ENCODE measurements at places on chromosomes 2 and 18.

DNA sequence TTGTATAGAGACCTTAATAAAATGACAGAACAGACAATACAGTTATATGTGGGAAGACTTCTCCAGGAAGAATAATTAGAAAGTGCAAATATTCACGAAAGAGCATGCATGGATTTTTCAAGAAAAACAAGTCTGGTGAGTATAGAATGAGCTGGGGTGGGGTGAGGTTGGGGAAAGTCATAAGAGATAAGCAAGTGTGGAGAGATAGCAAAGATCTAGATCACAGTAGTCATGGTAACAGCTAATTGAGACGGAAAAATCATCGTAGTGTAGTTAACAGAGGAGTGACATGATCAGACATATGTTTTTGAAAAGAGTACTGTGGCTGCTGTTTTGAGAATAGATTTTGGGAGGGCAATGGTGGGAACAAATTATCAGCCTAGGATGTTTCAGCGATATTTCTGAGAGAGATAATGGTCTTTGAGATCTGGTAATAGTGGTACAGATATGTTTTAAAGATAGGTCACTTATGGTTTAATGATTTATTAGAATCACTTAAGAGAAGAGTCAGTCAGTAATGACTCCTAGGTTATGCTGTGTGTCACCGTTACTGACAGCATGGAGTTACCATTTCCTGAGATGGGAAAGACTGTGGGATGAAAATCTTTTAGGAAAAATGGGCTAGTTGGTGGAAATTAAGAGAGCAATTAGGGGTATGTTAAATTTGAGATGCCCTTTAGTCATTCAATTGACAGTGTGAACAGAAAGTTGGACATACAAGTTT is 248.5 kb upstream of the SLC8A1 start:
- no peak for DNase-seq

GRCh38 chr2:203647579-203647978 is 58.9 kb upstream of the CD28 start:
- DNase-seq: no peak

DNA sequence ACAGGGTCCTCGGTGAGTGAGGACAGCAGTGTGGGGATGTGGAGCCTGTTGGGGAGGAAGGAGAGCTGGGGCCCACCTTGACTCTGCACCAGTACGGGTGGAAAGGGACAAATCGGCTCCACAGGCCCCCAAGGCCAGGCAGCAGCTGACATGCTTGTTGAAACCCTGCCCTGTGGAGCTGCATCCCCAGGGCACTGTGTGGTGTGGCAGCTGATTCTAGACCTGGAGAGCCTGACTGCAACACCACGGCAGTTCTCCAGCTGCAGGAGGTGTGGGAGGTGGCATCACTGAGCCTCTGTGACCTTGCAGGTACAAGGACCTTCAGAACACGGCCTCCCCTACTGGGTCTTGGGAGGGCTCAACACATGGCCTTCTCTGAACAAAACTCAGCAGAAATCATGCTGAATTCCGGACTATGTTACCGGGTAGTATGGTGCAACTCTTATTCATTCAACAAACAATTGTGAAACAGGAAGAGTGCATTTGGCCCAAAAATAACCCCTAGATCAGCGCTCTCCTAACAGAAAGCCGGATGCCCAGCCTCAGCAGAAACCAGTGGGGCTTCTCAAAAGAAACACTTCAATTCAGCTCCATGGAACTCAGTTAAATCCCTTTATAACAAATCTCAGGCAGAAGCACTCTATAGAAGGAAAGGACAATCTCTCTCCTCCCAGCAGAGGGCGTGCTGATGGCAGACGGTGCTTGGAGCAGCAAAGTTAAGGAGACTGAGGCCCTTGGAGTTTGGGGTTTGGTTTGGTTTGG is 104.4 kb upstream of the SALL3 start:
- peak; percentile 65 for DNase-seq

- no peak for DNase-seq
Measured at GRCh38 chr2:109659396-109660045, 45.4 kb downstream of the SOWAHC start.

- DNase-seq: no peak
Measured at GRCh38 chr2:206471524-206472062, 28.3 kb downstream of the ADAM23 start.

GRCh38 chr18:26422472-26423162 is 125.7 kb downstream of the KCTD1 start:
- no peak for DNase-seq

DNA sequence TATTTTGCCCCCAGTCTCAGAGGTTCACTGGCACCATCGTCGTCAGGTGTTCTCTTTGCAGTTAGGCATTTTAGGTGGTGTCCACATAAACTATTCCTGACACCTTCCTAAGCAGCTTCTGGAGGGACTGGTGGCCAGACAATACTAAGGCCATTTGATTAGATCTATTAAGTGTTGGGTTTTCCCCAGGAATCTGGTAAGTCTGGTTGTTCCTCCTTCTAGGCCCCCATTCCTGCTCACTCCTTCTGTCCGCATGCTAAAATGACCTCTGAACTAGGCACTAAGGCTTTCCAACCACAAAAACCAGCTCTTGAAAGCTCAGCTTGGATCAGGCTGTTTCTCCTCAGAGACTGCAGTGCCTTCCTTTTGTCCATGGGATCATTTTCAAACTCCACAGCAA is 100.7 kb downstream of the MGAT5 start:
- no peak for DNase-seq

DNA sequence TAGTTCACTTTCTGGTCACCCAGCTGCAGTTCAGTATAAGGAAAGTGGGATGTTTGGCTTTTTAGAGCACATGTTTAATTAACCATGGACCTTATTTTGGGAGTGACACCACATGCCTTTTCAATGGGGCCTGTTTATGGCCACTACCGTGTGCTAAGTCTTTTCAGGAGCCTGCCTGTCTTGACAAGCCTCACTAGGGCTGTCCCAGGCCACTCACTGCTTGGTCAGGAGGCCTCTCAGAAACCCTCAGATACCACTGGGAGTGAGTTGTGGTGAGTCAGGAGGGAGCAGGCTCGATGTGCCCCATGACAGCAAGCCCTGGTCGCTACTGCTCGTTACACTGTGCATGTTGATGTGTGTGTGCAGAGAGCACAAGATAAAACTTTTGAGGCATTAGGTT is 123.0 kb downstream of the MAP4K4 start:
- no peak for DNase-seq

- DNase-seq: no peak
Measured at GRCh38 chr2:43435746-43436145, 160.1 kb downstream of the THADA start.

DNA sequence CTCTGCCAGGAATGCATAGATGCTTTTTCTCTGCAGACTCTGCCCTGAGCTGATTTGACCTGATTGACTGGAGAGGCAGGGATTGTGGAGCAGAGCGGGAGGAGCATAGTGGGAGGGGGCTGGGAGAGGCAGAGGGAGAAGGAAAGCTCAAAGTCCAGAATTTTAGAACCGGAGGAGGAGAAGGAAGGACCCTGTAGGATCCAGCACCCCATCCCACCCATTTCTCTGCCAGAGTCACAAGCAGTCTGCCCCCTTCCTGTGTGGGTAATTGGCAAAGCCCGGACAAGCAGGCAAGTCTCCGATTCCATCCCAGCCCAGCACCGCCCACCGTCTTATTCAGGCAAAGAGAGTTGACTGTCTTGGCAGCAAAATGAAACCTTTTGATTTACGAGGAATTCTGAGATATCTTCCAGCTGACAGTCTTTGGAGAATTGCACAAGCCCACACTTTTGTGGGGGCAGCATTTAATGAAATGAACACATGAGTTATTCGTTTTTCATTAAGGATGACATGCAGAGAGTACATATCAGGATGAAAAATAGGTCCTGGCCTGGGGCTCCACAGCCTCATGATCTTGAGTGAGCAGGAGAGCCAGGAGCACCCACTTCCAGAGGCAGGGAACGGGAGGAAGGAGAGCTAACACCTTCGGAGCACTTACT is 103.1 kb downstream of the MCFD2 start:
- DNase-seq: no peak

GRCh38 chr2:156800781-156801361 is 364.7 kb downstream of the GPD2 start:
- no peak for DNase-seq

DNA sequence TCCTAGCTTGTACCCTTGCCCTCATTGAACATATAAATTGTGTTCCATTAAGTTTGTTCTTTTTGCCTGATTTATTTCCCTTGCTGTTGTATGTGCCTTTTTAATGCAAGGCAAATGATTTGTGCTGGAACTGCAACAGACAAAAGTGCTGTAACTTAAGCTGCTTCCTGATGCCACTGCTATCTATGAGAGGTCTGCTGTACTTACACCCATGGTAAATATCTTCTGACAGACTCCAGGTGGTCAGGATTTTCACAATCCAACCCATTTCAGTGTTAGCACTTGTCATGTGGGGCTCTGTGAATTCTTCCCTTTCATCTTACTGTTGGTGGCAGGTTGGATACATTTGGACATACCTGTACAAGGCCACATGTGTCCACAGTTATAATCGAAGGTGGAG is 63.5 kb downstream of the ARHGAP15 start:
- DNase-seq: no peak

DNA sequence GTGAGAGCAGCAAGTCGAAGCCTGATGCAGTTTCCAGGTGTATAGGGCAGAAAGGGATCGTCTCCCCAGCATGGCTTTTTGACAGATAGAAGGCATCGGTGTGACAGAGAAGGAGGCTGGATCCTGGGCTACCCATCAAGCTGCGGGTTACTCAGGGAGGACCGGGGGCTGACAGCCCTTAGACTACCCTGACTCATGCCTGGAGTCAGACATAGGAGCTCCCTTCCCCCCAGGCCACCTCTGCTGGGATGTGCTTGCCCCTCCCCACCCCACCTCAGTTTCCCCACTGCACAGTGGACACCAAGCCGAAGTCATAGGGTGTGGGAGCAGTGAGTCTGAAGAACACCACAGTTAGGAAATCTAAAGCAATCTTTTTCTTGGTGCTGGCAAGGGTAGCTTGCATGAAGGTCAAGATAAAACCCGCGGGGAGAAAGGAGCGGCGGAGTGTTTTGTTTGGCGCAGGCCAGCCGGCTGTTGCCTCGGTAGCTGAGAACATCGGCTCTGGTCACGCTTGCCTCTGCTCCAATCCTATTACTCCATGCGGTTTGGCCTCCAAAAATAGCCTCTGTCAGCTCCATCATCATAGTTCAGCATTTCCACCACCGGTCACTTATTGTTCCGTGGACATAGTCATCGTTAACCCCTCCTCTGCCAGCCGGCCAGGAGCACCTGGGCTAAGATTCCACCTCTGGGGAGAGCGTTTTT is 169.2 kb upstream of the GLI2 start:
- no peak for DNase-seq

GRCh38 chr2:9702604-9703084 is 71.8 kb upstream of the YWHAQ start:
- DNase-seq: no peak

GRCh38 chr2:127961729-127962128 is 66.1 kb downstream of the SAP130 start:
- DNase-seq: no peak

DNA sequence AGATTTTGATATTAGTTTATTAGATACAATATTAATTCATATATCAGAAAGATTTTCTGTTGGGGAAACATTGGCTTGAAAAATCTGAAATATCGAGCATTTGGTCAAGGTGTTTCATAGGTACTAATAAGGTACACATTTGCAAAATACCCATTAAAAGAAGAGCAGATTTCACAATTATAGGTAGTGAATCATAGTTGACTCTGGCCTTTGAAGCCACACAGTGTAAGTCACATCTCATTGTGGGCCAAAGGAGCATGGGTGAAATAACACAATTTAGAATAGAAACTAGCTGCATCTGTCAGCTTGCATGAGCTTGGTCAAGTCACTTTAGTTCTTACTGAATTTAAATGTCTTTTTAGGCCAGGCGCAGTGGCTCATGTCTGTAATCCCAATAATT is 4.9 kb downstream of the KDM3A start:
- no peak for DNase-seq

DNA sequence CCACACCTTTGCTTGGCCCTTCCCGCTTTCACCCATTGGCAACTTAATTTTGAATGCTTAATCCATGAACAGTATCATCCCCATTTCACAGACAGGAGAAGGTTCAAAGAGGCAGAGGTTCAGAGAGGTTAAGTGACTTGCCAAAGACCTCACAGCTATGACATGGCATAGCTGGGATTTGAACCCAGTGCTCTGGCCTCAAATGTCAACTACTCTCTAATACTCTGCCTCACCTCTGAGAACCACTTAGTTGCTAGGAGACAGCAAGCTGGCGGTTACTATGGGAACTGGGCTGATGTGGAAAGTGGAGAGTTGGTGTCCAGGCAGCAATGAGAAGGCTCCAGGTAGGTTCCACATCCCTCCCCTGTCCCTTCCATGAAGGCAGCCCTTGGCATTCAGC is 15.8 kb upstream of the PRSS56 start:
- DNase-seq: no peak

DNA sequence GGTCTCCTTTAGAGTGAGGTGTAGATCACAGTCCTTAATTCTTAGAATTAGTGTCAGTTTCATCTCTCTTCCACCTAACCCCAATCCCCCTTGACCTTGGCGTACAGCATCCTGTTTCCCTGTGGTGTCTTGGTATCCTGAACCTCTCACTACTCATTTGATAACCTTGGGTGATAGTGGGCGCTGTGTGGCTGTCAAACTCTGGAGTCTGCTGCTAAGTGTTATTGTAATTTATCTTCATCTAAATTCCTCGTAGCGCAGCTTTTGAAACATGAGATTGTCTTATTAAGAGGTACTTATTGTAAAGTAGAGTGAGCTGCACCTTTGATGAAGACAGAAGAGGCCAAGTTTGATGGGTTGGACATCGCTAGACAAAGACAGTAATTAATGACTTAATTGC is 222.6 kb upstream of the SPRED2 start:
- DNase-seq: no peak

- no peak for DNase-seq
Measured at GRCh38 chr18:34738175-34738894, 28.2 kb downstream of the DTNA start.

- DNase-seq: no peak
Measured at GRCh38 chr2:186569897-186570296, 20.0 kb upstream of the ITGAV start.

DNA sequence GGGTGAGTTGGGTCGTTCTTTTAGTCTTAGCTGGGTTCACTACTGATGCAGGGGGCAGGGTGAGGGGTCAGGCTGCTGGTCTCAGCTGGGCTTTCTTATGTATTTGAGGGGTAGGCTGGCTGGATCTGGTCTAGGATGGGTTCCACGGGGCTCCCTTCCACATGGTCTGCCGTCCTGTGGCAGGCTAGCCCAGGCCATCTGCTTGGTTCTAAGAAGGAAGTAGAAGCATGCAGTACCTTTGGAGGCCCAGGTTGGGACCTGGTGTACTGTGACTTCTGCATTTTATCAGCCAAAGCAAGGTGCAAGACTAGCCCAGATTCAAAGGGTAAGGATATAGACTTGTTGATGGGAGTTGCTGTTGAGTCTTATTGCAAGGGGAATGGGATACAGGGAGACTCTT is 35.5 kb upstream of the MGAT5 start:
- DNase-seq: no peak

DNA sequence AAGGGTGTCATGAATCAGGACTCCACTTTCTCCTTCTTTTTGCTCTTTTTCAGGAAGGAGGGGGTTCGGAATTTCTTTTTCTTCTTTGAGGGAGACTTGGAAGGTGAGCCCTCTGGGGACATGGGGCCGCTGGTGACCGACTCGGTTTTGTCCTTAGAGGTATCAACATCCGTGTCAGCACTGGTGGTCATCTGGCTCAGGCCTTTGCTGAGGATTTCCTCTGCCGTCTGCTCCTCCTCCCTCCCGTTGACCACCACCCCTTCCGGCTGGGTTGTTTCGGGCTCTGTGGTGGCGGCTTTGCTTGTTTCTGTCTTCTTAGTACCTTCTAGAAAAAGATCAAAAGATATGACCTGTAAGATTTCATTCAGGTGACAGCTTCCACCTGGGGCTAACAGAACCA is 104.6 kb downstream of the ADD2 start:
- no peak for DNase-seq

GRCh38 chr2:36476411-36476810 is 120.8 kb downstream of the CRIM1 start:
- no peak for DNase-seq

All from activated effector memory CD4-positive, alpha-beta T cell treated with anti-CD3 and anti-CD28 coated beads, Interleukin-2, amount 50 U/mL, for 16 hours (primary cell).